Lower leg skin (tissue), 4 donors: ENCODE measurements at places on chromosomes 1 and 21. TPM values are rescaled to one million over a fixed set of nuclear protein-coding genes. Genes with fewer than 3 reads are reported as not detected.

DNA sequence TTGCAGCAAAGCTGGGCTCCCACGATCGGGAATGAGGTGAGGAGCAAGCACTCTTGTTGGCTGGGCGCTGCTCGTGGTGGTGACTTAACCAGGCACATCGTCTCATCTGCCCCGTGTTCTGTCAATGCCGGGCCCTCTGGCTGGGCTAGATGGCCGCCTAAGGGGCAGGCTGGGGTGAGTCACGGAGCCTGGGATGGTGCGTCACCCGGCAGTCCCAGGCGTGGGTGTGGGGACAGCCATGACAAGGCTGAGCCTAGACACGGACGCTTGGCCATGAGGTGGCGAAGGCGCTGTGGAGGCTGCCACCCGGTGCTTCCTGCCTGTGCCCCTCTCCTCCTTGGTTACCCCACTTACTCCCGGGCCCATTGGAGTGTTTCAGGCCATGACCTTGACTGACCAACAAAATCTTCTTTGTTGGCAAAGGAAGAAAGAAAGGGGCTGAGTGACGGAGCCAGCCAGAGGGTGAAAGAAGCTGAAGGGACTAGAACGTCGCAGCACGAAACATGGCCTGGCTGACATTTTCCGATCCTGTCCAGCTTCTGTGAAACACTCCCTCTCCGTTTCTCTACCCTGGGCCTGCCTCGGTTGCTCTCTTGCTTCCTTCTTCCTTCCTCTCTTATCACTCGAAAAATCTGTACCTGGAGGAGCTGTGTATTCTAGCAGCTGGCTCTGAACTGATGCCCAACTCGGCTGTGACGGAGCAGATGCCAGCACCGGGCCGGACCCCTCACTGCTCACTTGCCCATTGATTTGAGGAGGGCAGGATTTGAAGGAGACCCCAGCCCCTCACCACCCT is 596 bp downstream of the CD247 start:
- no peak for DNase-seq

DNA sequence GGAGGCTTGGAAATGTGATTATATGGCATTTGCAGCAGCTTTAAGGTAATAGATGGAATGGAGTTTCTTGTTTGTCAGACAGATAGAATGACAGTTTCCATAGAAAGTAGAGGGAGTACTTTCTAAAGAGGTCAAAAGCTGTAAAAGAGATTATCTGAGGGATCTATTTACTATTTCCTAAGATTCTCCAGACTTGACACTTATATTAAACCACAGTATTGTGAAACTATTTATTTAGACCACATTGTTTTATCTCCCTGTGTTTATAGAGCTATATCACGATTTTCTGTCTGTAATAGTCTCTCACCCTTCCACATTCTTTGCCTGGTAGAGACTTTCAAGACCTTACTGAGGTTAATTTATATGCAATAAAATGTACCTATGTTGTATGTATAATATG is 66.7 kb downstream of the MAN1A2 start:
- DNase-seq, result no peak

GRCh38 chr1:226086776-226087175 is 24.3 kb downstream of the H3-3A start:
- peak; percentile 70 for DNase-seq

Gene FCAMR
- total RNA-seq, result not detected

DNA sequence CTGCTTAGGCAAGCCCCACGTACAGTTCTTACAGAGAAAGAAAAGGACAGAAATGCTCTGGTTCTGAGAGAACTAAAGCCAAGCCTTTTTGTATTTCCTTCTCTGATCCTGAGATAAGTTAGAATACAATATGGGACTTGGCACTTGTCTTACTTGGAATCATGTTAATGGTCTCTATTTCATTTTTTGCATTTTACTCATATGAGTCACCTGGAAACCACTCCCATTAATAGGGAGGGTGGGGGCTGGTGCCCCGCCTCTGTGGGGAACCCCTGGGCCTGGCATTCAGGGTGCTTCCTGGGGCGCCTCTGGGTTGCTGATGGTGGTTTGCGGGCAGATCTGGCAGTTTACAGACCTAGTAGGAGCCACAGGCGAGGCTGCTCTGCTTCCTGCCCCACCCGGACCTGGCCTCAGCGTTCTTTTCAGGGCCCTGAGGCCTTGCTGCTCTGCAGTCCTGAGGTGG is 26.7 kb downstream of the TSPAN2 start:
- peak; percentile 48 for DNase-seq

DNA sequence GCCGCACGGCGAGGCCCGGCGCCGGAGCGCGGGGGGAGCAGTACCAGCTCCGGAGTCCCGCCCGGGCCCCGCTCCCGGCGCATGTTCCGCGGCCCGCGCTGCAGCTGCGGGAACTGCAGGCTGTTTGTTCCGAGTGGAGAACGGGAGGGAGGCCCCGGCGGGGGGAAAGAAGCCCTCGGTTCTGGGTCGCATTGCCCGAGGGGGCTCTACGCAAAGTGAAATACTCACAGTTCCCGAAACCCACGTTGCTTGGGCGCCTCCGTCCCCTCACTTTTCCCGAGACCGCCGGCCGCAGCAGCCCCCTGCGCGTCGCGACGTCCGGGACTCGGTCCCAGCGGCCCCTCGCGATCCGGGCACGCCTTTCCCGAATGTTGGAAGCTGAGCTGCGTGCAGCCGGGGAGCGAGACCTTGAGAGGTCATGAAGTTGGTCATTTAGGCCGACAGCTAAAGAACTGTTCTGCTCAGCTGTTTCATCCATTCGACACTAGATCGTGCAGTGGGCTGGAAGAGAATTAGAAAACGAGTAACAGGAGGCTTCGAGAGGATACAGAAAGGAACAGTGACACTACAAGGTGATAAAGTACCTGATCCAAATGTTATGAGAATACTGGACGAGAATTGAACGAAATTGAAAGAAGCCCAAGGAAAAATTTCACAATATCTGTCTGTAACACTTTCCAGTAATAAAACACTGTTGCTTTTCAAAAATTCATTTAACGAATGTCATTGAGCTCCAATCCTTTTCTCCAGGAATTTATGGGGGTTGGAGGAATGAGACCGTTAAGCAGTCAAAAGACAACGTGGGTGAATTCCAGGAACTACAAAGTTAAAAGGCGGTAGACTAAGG is 657 bp upstream of the LIN9 start:
- peak; percentile 87 for DNase-seq

- DNase-seq, result no peak
These were observed 194.1 kb downstream of the ROR1 start for GRCh38 chr1:63967901-63968300.
